NCI-H1105 (cell line): ENCODE measurements at places on chromosomes 1 and 21.

DNA sequence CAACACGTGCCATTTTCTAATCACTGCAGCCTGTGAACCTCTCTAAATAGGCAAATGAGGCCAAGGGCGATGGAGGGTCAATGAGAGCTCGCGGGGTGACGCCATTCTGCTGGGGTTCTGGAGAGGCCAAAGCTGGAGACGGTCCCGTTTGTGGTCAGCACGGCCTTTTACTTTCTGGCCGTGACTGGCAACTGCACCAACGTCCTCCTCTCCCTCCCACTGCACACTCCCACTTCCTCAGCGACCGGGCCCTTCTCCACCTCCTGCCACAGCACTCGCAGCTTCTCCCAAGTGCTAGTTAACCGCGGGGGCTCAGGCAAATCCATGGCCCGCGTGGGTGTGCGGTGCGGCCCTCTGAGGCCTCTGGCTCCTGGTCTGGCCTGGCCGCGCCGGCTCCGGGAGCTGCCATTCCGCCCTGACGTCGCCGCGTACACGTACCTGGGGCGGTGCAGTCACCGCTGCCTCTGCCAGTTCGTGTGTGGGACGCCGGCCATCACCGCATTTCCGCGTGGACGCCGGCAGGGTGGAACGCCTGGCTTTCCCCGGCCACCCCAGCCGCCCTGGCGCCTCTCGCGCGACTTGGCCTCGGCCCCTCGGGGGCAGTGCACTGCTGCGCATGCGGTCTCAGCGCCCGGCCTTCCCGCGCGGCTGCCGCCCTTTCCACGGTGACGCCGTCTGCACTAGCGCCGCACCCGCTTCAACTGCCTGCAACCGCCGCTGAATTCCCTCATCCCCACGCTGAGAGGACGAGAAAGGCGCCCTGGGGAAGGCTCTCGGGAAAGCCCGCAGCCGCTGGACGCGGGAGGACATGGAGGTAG, 18.2 kb downstream of the OR2C3 start:
- DNase-seq: no peak

DNA sequence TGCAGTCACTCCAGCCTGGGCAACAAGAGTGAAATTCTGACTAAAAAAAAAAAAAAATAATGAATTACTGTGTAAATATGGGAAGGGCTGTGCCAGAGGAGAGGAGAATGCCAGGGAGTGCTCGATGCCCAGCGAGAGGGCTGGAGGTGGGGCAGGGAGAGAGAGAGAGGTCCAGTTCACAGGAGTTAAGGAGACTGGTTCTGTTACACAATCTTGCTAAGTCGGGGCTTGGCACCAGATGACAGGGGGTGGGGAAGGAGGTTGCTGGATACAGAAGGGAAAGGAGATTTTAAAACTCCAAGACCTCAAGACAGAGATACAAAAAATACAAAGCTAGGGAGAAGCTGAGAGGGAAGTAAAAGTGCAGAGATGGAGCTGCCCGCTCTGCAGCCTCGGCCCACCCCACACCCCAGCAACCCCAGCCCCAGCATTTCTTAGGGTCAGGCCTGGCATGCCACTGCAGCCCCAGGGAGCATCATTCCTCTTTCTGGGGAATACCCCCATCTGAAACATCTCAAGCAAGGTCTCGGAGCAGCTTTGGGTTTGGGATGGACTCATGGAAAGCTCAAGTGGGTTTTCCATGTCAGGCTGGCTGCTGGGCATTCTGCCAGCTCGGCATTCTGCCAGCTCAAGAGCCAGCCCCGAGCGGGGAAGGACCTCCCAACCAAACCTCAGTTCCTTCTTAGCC, 991 bp downstream of the SELENBP1 start:
- DNase-seq: peak; percentile 83

DNA sequence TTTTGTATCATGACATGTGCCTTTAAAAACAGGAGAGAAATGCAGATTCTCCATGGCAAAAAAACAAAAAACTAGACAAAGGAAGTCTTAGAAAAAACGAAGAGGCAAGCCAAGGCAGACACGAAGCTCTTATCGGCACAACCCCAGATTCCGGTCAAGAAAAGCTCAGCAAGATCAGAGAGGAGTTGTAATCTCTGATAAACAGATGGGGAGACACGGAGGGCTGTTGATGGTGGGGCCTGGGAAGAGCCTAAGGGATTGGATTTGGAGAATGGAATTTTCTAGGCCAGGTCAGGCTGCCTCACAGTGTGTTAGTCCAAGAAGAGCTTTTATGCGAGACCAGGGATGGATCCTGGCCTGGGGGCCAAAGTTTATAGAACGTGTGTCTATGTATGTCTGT, 96.2 kb upstream of the AKT3 start:
- DNase-seq: no peak

GRCh38 chr1:169812131-169812530, 17.4 kb upstream of the METTL18 start:
- no peak for DNase-seq

GRCh38 chr1:66375125-66375524, 158.8 kb upstream of the SGIP1 start:
- DNase-seq: no peak

GRCh38 chr1:235423214-235423652, 56.0 kb downstream of the TBCE start:
- no peak for DNase-seq

- DNase-seq: no peak
Measured at GRCh38 chr21:46056450-46056903, 41.4 kb upstream of the COL6A2 start.

GRCh38 chr1:171355727-171356126, 41.7 kb downstream of the FMO4 start:
- no peak for DNase-seq

DNA sequence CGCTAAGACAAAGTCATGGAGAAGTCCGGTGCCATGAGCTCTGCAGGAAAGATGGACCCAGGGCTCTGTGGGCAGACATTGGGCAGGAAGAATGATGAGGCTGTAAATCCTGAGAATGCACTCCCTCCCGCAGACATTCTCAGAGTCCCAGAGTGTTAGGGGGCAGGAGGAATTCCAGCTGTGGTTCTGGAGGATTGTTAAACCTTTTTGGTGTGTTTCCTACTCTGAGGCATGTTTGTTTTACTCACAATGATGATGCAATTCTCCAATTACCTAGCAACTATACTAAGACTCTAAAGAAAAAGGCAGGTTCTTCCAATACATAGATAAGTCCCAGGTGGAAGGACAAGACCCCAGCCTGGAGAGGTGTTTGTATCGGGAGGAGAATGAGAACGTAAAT, 2.8 kb upstream of the CAPN9 start:
- no peak for DNase-seq

DNA sequence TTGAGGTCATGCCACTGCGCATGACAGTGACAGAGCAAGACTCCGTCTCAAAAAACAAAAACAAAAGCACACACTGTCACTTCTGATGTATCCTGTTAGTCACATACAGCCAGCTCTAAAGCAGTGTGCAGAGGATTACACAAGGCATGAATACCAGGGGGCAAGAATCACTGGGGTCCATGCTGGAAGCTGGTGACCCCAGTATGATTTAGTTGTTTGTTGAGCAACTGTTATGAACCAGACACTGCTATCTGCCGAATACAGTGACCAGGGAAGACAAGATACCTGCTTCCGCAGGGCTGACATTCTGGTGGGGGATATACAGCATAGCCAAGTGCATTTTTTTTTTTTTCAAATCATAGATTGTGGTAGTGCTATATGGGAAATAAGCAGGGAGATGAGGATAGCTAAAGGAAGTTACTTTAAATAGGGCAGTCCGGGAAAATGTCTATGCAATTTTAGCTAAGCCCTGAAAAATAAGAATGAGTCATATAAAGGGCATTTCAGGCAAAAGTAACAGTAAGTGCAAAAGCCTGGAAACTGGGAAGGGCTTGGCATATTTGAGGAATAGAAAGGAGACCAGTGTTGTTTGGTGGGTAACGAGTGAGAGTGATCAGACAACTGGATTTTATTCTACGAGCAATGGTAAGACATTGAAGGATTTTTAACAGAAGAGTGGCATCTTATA, 69.7 kb downstream of the ADSS2 start:
- DNase-seq: no peak

- DNase-seq: no peak
Measured at GRCh38 chr1:236083650-236084385, 18.9 kb upstream of the NID1 start.

DNA sequence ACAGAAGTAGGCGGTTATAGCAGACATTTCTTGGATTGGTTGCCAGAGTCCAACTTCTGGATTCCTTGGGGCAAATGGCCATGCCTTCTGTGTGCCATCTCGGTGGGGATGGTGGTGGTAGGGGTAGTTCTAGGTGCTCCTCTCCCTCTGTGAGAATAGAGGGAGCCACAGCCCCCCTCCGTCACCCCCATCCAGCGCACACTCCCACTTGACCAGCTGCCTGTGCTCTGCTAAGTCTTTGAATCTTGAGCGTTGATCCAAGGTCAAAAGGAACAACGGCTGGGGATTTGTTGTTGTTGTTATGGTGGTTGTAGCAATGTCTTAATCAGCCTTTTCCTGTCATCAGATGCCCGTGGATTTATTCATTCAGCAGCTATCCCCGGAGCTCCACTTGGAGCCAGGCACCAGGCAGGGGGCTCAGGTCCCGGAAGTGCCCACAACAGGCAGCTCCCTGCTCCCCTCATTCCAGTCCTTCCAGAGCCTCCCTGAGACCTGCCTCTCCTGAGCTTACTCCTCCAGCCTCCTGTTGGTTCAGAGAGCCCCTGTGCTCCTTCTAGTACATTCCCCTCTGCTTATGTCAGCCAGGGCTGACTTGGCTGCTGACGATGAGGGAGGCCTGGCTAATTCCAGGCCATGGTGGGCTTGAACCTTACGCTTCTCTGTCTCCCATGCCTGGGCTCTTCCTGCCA, 146.6 kb upstream of the WNT4 start:
- no peak for DNase-seq
